Activated CD4-positive, alpha-beta T cell treated with anti-CD3 and anti-CD28 coated beads for 4 hours (primary cell): ENCODE measurements at places on chromosomes 1 and 21.

DNA sequence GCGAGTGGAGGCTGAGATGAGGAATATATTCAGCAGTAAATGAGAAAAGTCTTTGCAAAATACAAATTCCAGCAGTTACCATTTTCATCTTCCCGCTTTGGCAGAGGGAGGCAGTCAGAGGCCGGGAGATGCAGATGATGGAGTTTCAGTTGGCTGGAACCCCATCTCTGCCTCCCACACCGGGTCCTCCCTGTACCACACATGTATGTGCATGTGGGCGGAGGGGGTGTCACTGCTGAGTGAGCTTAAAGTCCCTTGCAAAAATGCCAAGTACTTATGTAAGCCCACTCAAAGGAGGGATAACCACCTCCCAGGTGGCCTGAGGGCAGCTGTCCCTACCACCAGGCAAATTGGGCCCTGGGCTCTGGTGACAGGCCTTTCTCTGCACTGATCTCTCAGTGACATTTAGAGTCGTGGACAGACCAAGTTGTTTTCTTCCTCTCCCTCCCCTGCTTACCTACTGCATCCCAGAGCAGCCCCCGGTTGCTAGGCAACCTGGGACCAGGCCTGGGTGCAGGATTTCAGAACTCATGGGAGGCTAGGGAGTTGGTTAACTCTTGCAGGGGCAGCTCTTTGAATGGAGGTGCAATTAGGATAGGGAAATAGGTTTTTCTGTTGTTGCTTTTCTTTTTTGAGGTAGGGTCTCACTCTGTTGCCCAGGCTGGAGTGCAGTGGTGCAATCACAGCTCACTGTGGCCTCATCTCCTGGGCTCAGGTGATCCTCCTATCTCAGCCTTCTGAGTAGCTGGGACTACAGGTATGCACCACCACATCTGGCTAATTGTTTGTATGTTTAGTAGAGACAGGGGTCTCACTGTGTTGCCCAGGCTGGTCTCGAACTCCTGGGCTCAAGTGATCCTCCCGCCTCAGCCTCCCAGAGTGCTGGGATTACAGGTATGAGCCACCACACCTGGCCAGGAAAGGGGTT is 17.1 kb upstream of the UBXN10 start:
- no peak for DNase-seq

GRCh38 chr1:234899041-234899729 is 229.5 kb downstream of the TOMM20 start:
- no peak for DNase-seq

DNA sequence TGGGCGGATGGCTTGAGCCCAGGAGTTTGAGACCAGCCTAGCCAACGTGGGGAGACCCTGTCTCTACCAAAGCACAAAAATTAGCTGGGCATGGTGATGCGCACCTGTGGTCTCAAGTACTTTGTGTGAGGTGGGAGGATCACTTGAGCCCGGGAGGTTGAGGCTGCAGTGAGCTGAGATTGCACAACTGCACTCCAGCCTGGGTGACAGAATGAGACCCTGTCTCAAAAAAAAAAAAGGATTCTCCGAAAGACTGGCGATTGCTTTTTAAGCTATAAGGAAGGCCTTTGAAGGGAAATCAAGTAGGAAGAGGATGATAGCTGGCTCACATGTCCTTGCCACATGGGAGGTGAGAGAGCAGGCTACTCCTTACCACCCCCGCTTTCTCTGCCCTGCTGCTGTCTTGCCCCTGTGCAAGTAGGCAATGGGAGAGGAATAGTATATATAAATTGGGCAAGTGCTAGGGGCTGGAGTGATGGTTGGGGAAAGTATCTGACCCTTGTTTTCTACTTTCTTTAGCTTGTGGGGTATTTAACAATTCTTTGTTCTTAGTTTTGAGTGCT is 3.8 kb upstream of the LAMTOR5 start:
- no peak for DNase-seq

- no peak for DNase-seq
Measured at GRCh38 chr1:216794586-216794985, 71.4 kb upstream of the ESRRG start.

- no peak for DNase-seq
Measured at GRCh38 chr1:211965108-211965805, 70.1 kb downstream of the INTS7 start.

GRCh38 chr1:6795661-6796060 is 10.4 kb downstream of the CAMTA1 start:
- DNase-seq = no peak

DNA sequence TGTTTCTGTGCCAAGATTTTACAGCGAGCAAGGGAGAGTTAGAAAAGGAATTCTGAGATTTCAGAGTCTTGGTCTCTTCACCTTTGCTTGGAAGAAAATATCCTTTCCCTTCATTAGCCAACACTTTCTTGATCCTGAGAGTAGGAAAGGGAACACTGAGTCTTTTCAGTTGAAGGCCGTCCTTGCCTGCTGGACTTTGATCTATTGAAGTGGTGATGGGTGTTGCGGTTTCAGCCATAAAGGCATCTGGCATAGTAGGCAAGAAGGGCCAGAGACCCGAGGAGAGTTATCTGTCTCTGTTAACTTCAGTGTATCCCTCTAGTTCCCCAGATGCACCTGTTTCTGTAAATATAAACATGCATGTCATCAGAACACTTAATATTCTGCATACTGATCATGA is 9.7 kb downstream of the SELE start:
- no peak for DNase-seq
